T-cell (primary cell): ENCODE measurements at places on chromosomes 3 and 15.

- DNase-seq = no peak
Observed at GRCh38 chr3:49662720-49663413, 11.3 kb upstream of the APEH start.

DNA sequence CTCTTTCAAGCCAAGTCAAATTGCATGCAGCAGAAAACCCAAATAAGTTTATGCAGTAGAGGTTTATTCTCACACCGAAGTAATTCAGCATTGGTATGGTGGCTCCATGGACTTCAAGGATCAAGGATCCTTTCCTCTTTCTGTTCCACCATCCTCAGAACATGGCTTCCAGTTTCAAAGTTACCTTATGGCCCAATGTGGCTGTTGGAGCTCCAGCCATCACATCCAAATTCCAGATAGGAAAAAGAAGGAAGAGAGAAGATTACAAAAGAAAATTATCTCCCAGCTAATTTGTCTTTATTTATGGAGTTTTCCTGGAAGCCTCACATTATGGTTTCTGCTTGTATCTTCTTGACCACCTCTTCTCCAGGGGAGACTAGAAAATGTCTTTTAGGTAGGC is 282.5 kb upstream of the CTDSPL start:
- DNase-seq = no peak

DNA sequence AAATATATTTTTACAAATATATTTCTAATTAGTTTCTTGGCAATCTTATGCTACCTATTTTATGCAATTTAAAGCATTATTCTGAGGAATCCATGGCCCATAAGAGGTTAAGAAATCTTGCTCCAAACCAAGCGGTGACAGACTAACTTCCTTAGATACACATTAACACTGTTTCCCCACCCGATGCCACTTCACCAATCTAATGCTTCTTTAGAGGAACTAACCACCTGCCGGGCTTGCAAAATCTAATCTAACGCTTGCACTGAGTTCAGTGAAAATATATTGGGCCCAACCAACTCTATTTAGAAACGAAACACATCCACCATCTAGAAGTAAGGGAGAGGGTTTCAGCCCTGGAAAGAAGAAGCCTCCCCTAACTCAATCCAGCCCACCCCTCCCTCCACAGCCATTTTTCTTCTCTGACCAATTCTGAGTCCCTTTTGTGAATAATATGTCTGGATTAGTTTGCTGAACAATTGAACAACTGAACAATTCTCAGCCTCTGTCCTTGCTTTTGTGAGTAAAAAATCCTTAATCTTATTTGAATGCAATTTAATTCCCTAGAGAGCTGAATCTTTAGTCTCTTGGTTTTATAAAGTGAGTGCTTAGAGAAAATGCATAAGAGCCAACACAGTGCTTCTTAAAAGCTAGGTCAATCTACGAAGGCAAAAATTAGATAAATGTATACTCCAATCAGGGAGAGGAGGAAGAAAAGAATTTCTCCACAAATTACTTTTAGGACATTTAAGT is 150.4 kb upstream of the ADAMTS9 start:
- no peak for DNase-seq

GRCh38 chr3:120025520-120025919 is 68.7 kb downstream of the GSK3B start:
- DNase-seq = no peak

GRCh38 chr3:16665282-16665741 is 60.1 kb upstream of the DAZL start:
- DNase-seq = no peak

- DNase-seq = no peak
Observed at GRCh38 chr3:11356269-11356668, 84.1 kb downstream of the ATG7 start.

- no peak for DNase-seq
Observed at GRCh38 chr15:70050441-70050840, 47.3 kb downstream of the TLE3 start.

DNA sequence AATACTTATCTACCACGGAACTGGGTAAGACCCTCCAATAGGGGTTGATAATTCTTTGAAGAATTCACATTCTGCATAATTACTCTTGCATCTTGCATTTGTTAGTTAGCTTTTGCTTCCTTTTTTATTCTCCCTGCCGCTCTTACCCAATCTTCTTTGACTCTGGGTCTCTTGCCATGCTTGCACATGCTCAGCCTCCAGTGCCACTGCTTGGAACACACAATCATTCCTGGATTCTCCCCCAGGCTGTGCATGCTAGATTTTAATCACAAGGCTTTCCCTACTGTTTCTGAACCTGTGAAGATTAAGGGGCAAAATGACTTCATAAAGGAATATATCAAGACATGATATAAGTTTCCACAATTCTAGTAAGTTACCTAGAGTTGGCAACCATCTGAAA is 133.1 kb downstream of the IL1RAP start:
- no peak for DNase-seq
